ENCODE measurements at places on chromosomes 11 and 22. TPM values are rescaled to one million over a fixed set of nuclear protein-coding genes. Genes with fewer than 3 reads are reported as not detected.

DNA sequence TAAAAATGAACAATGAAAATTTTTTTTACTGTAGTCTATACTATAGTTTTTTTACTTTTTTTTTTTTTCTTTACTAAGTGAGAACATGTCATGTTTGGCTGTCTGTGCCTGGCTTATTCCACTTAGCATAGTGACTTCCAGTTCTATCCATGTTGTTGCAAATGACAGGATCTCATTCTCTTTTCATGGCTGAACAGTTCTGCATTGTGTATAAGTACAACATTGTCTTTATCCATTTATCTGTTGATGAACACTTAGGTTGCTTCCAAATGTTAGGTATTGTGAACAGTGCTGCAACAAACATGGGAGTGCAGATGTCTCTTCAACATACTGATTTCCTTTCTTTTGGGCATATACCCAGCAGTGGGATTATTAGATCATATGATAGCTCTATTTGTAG, 88.1 kb upstream of the CCDC90B start:
- no peak for DNase-seq
- H3K27me3 ChIP-seq, result no peaks in the 10 kb centered on the region
- H3K4me3 ChIP-seq, result no peak overlapping the region
- no peaks in the 10 kb centered on the region for H3K4me1 ChIP-seq

- no peaks in the 10 kb centered on the region for H3K36me3 ChIP-seq
- H3K27me3 ChIP-seq, result no peaks in the 10 kb centered on the region
- no peak overlapping the region for H3K4me3 ChIP-seq
- no peak for DNase-seq
- peak overlapping the region; percentile 49 for H3K27ac ChIP-seq
Observed at GRCh38 chr11:75330291-75330690, 21.2 kb downstream of the ARRB1 start.

DNA sequence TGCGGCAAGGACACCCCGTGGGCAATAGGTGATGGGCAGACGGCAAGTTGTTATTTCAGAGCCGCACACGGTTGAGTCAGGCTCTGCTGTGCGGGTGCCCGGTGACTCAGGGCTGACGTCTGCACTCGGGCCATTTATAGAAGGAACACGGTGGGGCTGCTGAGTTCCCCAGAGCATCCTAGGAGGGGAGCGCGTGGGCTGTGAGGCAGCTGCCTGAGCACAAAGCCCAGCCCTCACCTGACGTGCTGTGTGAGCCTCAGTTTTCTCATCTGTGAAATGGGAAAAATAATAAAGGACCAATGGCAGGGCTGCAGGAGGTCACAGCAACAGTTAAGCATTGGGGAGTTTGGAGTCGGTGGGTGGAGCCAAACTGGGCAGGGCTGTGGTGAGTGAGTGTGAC, 11.3 kb upstream of the RHOD start:
- H3K27me3 ChIP-seq, result peaks cover 2% of the 10 kb centered on the region
- no peak for DNase-seq
- H3K4me1 ChIP-seq, result no peaks in the 10 kb centered on the region
- no peak overlapping the region for H3K4me3 ChIP-seq

DNA sequence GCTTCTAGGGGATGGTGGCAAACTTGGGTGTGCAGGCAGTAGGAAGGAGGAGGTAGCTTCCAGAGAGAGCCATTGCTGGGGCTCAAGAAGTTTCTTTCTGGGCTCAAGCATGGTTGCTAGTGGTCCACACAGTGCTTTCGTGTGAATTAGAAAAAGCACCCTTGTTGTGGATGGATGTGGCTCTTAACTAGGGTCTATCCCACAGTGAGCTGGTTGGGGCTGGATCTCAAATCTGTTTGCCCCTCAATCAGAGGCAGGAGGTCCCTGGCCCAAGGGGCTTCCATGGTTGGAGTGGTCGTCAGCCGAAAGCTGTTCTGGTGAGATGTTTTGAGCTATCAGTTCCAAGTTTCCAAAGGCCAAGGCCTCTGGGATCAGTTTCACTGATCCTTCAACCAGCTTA, 35.0 kb downstream of the ZBTB16 start:
- no peak overlapping the region for H3K27ac ChIP-seq
- peaks cover 66% of the 10 kb centered on the region for H3K27me3 ChIP-seq
- peaks cover 12% of the 10 kb centered on the region for H3K4me1 ChIP-seq
- no peak for DNase-seq

- H3K36me3 ChIP-seq, result no peaks in the 10 kb centered on the region
- no peak overlapping the region for H3K4me3 ChIP-seq
- no peak overlapping the region for H3K27ac ChIP-seq
- no peak for DNase-seq
Observed at GRCh38 chr22:47357086-47357485, 594.6 kb downstream of the TBC1D22A start.

DNA sequence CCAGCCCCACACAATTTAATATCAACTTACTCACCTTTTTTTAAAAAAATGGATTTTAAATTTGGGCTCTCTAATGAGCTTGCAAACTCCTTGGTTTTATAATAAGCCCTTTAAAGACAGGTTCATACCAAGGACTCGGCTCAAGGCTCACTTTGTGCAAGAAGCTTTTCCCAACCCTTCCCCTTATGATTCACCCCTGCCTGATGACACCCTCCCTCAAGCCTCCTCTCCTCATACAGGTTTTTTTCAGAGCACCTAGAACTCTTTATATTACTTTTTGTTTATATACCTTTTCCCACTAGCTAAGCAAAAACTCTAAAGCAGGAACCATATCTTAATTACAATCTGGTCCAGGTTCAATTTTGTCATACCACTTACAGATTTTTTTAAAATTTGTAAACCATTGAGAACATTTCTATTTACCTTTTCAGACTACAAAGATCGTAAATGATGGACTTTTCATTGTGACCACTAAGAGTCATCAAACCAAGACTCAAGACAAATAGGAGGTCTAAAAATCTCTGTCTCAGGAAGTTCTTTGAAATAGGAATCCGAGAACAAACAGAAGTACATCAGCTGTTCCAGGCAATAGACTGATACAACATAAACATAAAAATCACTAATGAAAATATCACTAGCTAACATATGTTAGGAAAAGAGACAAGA, 13.1 kb upstream of the EXPH5 start:
- H3K36me3 ChIP-seq, result no peaks in the 10 kb centered on the region
- no peak for DNase-seq
- peak overlapping the region; percentile 26 for H3K27ac ChIP-seq
- peaks cover 9% of the 10 kb centered on the region for H3K4me1 ChIP-seq
- no peak overlapping the region for H3K4me3 ChIP-seq

DNA sequence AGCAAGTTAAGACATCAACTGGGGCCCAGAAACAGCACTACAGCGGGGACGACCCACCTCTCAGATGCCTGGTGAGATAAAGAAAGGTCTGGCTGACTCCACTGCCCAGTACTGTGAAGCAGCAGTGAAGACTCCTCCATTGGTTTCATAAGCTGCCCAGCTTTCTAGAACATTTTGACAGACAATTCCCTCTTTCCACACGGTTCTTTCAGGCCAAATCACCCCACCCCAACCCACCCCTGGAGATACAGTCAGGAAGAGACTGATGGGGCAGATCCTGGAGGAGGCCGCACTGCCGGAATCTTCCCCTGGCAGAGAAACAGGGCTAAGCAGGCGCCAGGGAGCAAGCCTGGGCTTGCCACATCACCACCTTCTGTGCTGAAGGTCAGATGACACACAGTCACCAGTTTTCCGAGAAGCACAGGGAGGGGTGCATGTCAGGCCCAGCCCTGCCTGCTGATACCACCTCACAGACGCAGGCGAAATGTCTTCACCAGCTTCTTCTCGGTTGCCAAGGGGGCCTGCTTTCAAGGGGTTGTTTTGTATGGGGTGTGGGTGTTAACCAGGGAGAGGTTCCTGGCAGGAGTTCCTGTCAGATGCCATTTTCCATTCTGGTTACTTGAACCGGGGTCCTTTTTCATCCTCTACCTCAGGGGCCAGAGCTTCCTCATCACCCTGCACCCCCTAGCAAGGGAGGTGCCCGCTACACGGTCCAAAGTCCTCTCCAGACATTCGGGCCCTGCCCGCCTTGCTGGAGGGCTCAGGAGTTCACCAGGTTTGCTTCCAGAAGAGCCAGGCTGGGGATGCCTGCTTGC, 1.4 kb upstream of the NEAT1 start:
- H3K27ac ChIP-seq, result peak overlapping the region; percentile 100
- no peaks in the 10 kb centered on the region for H3K27me3 ChIP-seq
- no peak for DNase-seq
- peaks cover 86% of the 10 kb centered on the region for H3K4me1 ChIP-seq
- peak overlapping the region; percentile 88 for H3K4me3 ChIP-seq

DNA sequence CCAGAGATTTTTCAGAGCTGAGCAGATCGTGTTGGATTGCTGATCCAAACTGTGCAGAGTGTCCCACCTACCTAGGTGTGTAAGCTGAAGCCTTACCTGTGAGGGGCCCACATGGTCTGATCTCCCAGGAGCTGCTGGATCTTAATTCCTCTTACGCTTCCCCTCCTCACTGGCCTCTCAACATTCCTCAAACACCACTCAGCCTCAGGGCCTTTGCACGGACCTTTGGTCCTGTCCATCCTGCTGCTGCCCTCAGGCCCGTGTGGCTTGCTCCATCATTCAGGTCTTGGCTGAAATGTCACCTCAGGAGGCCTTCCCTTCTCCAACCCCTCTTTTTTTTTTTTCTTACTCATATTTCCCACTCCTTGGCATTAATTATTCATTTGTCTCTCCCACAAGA, 21.1 kb upstream of the RAB1B start:
- H3K27ac ChIP-seq, result no peak overlapping the region
- no peak overlapping the region for H3K4me3 ChIP-seq
- H3K4me1 ChIP-seq, result no peaks in the 10 kb centered on the region
- H3K27me3 ChIP-seq, result no peaks in the 10 kb centered on the region
- DNase-seq, result no peak
- peaks cover 19% of the 10 kb centered on the region for H3K36me3 ChIP-seq

DNA sequence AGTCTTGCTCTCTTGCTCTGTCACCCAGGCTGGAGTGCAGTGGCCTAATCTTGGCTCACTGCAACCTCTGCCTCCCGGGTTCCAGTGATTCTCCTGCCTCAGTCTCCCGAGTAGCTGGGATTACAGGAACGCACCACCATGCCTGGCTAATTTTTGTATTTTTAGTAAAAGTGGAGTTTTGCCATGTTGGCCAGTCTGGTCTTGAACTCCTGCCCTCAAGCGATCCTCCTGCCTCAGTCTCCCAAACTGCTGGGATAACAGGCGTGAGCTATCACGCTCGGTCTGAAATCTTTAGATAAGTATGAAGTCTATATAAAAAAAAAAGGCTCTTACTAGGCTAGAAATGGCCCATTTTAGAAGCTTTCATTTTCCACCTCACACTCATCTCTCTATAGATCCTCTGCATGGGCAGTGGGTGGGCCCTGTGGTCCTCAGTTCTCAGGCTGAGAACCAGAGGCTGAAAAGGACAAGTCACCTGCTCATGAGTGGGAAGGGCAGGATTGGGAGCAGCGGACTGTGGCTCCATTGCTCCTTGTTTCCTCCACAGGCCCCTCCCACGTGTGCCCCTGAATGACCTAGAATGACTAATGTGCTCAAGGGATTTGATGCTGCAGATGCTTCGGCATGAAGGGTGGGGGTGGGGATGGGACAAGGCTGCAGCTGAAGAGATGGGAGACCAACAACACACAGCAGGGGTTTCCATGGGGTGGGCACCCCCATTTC, 19.8 kb upstream of the PRAME start:
- DNase-seq, result no peak
- no peaks in the 10 kb centered on the region for H3K36me3 ChIP-seq
- H3K4me1 ChIP-seq, result no peaks in the 10 kb centered on the region
- H3K4me3 ChIP-seq, result no peak overlapping the region

DNA sequence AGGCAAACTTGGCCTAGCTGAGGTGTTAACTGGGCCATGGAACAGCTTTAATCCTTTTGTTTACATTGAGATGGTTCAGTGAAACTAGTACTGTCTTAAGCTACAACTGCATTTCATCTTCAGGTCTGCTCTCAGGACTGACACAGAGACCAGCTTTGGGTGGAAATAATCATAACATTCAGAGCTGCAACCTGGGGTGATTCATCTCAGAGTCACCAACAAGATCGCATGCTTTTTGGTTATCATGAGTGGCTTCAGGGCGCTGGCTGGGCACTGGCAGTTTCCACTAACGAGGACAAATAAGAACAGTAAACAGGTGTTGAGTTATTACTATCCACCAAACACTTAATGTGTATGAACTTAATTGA, 60.9 kb upstream of the PAX6 start:
- no peak overlapping the region for H3K27ac ChIP-seq
- H3K4me1 ChIP-seq, result peaks cover 21% of the 10 kb centered on the region
- H3K4me3 ChIP-seq, result no peak overlapping the region
- DNase-seq, result no peak

The NRXN2 gene
- total RNA-seq, result 12.0 TPM

DNA sequence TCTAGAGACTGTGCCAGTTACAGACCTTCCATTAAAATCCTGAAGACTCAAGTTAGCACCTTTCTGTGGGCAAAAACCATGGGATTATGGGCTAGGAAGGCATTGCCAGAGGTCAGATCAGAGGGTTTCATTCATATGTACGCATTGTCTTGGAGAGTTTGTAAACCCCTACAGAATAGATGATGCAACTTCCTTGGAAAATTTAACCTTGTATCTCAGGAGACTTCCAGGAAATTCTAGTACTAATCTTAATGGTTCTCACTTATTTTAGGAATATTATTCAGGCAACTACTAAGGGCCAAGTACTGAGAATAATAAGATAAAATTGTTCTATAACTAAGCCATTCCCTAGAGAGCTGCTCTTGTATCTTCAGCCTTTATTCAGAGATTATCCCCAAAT, 6.9 kb downstream of the OLFML1 start:
- H3K36me3 ChIP-seq, result peaks cover 23% of the 10 kb centered on the region
- H3K27ac ChIP-seq, result no peak overlapping the region
- DNase-seq, result no peak

DNA sequence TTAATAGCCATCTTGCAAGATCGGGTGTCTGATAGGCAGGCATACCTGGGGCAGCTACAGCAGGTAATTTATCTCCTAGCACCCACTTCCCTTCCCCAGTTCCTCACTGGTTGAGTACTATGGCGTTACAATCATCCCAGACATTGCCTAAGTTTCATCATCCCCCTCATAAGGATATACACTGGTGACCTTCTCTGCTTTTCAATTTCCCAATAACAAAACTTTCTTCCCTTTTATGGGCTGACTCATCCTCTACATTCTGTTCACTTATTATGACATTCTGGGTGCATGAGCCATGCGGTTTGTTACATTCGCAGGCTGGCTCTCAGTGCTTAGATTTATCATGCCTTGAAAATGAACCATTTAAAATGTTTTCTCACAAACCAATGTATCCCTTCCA, 5.0 kb upstream of the MRPL11 start:
- no peaks in the 10 kb centered on the region for H3K27me3 ChIP-seq
- H3K36me3 ChIP-seq, result no peaks in the 10 kb centered on the region
- H3K27ac ChIP-seq, result no peak overlapping the region
- no peak overlapping the region for H3K4me3 ChIP-seq
- H3K4me1 ChIP-seq, result peaks cover 4% of the 10 kb centered on the region

Measured in mesothelial cell of epicardium (in vitro differentiated cells).